Vein endothelial cell (primary cell): ENCODE measurements at places on chromosomes 5 and 9. TPM values are rescaled to one million over a fixed set of nuclear protein-coding genes. Genes with fewer than 3 reads are reported as not detected.

CBY3 gene
- not detected in 2 replicates for total RNA-seq

SLC6A19 gene
- not detected in 2 replicates for total RNA-seq

ZNF454 gene
- total RNA-seq = 0.98 and 1.1 TPM in 2 replicates

ANKRD33B gene
- 3.1 and 6.9 TPM in 2 replicates for total RNA-seq

MAT2B gene
- 82.3 and 105 TPM in 2 replicates for total RNA-seq

SLC6A3 gene
- total RNA-seq = not detected in 2 replicates

AGXT2 gene
- not detected in 2 replicates for total RNA-seq
